ENCODE measurements at places on chromosomes 2 and 18.

DNA sequence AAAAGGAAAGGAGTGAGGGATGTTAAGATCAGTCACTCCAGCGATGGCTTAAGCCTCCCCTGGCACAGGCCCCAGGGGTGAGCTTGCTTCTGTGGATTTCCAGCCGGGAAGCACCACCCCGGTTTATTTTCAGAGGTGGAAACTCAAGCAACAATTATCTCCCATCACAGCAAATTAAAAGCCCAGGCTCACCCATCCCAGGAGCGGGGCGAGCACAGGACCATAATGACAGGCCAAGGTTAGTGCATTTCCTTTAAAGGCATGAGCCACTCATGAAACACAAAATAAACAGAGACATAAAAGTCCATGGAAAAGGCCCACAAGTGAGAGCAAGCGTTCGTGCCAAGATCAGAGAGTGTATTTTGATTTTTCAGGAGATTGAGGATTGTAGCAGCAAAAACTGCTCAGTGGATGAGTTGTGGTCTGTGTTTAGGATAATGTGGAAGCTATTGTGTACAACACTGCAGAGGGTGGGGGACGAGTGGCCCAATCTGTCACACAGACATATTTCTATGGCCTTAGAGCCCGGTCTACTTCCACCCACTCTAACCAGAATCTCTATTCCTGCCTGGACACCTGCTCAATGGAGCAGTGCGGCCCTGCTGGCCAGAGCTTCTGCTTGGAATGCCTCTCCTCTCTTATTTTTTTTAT lies 111.4 kb upstream of the CDC42EP3 start:
- no peak for DNase-seq

DNA sequence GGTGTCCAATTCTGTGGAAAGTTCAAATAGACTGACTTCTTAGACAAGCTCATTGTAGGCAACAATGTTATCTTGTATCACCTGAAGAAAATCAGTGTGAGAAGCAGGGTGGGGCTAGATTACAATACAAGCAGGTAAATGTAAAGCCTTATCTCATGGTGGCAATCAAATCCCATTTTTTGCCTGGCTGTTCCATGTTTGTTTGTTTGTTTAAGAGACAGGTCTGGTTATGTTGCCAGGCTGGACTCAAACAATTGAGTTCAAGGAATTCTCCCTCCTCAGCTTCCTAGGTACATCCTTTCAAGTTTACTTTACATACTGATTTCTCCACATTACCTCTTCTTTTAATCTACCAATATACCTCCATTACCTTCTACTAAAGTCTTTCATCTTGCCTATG lies 464.6 kb downstream of the LRP1B start:
- DNase-seq = no peak

DNA sequence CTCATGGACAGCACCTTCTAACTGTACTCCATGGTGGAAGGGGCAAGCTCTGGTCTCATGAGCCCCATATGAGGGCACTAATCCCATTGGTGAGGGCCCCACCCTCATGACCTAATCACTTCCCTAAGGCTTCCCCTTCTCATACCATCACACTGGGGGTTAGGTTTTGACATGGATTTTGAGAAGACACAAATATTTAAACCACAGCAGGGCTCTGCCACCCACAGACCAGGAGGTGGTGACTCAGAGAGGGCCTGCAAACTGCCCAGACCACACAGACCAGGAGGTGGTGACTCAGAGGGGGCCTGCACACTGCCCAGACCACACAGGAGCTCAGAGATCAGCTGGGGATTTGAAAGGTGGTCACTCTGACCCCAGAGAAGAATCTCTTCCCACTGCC lies 222.0 kb downstream of the KLHL29 start:
- DNase-seq = no peak

- no peak for DNase-seq
Measured at GRCh38 chr2:240725671-240726070, 34.0 kb downstream of the AQP12A start.

GRCh38 chr2:217482056-217482710 lies 520.6 kb downstream of the TNS1 start:
- no peak for DNase-seq

DNA sequence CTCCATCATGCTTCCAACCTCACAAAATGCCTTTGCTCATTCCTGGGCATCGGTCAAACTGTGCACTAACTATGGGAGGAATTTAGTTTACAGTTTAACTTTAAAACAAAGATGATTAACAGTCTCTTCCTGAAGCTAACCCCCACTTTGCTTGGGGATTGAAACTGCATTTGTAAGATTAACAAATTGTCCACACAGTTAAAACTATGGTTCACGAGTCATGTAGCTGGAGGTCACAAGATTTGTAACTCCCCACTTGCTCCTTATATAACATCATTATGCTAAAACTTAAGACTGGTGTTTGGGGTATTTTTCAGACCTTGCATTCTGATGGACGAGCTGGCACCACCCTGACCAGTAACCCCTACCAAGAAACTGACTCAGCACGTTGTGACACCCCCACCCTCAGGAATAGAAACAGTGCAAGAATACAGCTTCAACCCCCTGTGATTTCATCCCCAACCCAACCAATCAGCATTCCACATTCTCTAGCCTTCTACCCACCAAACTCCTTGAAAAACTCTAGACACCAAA lies 252.3 kb downstream of the MBD5 start:
- DNase-seq = no peak

DNA sequence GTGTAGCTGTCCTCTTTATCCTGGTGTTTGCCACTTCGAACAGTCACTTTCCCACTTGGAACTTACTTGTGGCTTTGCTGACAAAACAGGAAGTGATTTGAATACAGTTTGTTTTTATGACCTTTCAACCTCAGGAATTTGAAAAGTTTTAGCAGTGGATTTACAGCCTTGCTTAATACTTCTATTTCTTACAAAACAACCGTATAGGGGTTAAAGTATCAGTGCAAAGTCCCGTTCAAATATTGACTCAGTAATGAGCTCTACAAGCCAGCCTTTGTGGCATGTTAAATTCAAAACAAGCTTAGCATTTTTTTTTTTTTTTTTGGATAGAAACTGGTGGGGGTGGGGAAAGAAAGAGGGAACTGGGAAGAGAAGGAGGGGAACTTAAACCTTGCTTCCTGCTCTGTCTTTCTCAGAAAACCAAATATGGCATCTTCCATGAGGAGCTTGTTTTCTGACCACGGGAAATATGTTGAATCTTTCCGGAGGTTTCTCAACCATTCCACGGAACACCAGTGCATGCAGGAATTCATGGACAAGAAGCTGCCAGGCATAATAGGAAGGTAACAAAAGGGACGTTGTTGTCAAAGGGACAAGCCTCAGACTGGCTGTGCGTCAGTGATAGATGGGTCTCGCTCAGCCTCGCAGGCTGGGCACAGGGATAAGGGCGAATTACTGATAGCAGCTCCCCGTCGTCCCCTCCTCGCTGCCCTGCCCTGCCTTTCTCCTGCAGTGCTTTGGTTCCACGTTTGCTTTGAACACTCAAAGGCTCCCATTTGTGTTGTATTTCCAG lies at the start of gene HNMT:
Gene HNMT, plus strand, starts transcription at position 408 of the 793 bp plus-strand sequence. Its CDS starts 19 bp downstream, at position 427.
- DNase-seq = peak; percentile 28

- no peak for DNase-seq
Measured at GRCh38 chr18:9506046-9506792, 30.9 kb downstream of the RALBP1 start.

DNA sequence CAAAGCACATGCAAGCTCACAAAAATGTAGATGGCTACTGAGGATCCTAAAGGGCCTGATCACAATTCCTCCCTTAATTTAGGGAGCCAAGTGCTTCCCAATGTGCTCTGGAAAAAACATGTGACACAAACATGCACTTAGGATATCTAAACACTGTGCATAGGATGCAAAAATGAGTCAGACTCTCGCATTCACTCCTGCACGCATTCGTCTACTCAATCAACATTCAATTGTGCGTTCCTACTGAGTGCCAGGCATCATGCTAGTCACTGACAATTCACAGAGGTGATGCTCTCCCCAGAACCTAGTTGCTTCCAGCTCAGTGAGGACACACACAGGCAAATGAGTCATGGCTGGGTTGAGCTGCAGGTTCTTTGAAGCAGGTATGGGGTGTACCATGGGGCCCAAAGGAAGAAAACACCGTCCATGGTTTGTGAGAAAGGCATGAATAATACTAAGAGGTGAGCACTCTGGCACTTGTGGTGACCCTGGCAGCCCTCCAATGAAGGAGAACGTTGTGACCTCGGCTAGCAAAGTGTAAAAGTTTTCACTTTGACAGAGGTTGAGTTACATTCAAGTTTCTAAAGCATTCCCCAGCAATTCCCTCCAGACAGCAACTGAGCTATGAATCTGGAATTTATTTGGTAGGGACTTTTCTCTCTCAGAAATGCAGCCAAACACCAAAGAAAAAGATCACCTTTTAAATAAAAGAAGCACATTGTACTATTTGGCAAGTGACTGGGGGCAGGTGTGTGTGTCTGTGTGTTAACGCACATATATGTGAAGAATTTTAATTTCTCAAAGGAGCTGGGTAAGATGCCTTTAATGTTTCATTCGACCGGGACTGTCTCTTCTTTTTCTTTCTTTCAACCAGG lies 173.3 kb downstream of the ALPK2 start:
- DNase-seq = no peak

- DNase-seq = no peak
Measured at GRCh38 chr2:45780541-45781463, 129.3 kb downstream of the PRKCE start.

DNA sequence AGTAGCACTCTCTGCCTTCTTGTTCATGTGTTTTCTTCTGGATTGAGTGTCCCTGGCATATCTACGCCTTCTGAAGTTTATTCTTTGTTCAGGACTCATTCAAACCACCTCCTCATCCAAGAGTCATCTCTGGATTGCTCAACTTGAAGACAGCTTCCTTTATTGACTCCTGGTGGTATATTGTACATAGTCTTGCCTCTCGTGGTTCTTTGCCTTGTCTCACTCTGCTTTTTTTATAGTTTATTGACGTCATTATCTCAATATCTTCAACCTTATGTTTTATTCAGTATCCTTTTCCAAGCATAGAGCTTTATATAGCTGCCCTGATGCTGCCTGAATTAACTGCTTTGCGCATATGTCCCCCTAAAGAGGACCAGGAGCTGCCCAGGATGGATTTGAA lies 161.7 kb downstream of the INSIG2 start:
- no peak for DNase-seq

- DNase-seq = no peak
Measured at GRCh38 chr2:114046373-114046772, 156.5 kb downstream of the ACTR3 start.

DNA sequence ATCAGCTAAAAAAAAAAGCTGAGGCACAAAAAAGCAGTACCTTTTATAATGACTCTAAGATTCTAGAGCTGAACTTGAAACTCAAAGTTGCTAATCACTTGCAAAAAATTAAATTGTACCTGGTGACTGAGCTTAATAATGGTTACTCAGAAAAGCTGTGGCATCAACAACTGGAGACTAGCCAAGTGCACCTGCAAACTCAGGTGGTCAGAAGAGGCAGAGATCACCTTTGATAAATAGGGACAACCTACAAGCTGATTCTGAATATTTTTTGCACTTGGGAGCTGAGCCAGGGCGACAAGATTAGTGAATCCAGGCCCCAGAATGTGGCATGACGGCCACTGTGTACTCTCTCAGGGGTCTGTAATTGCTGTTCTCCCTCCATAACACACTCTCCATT lies 3.0 kb downstream of the ABHD3 start:
- DNase-seq = no peak

DNA sequence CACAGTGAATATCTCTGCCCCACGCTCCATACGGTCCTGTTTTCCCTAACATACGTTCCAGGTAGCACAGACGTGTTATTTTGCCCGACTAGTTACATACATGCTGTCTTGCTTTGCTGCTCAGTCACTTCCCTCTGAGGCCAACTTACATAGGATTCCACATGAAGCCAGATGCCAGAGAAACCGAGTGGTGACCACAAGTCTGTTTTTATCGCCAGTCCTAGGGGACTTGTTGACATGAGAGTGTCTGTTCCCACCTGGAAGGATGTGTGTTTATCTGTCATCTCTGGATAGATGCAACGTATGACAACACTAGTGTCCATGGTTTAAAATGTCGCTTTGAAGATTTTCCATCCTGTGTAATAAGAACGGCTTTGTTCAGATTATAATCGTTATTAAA lies 32.6 kb downstream of the PMAIP1 start:
- no peak for DNase-seq

DNA sequence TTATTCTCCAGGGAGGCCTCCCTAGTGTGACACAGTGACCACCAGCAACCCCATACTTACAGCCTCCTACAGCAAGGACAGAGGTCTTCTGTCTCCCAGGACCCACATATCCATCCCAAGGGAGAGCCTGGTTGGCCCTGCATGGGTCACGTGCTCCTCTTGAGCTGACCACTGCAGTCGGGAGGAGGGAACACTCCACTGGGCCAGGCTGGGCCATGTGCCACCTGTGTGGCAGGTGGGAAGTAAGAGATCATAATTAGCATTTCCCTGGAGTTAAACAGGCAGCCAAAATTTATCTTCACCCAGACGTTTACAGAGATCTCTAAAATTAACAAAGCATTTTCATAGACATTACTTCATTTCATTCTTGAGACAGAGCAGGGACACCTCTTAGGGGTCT lies 33.4 kb upstream of the MLPH start:
- DNase-seq = no peak

GRCh38 chr2:117938611-117939010 lies 75.3 kb downstream of the CCDC93 start:
- no peak for DNase-seq

- no peak for DNase-seq
Measured at GRCh38 chr2:138023298-138023697, 59.0 kb downstream of the HNMT start.

- no peak for DNase-seq
Measured at GRCh38 chr18:8319798-8320489, 289.3 kb upstream of the RAB12 start.

GRCh38 chr2:25551316-25551715 lies 122.1 kb downstream of the DTNB start:
- no peak for DNase-seq

DNA sequence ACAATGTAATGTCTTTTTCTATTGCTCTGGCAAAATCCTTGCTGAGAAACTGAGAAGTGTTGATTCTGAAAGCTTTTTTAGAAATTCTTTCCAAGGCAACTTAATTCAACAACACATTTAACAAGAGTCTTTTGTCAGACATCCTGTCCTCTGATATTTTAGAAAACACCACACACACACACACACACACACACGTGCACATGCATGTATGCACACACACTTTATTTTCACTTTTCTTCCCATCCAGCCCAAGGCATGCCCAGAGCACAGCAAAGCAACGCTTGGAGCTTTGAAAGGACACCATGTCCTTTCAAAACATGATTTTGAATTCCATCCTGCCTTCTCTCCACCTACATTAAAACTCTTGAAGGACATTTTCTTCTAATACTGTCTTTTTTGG lies 116.1 kb downstream of the ATL2 start:
- no peak for DNase-seq

- no peak for DNase-seq
Measured at GRCh38 chr2:134269972-134270735, 16.3 kb downstream of the MGAT5 start.
